ENCODE measurements at places on chromosomes 2 and 18.

- DNase-seq: no peak
These were observed 109.1 kb upstream of the PID1 start for GRCh38 chr2:229380101-229380625.

- DNase-seq: no peak
These were observed 64.9 kb downstream of the DNMT3A start for GRCh38 chr2:25276569-25277465.

- DNase-seq: no peak
These were observed 2091.1 kb upstream of the PIK3C3 start for GRCh38 chr18:39863916-39864315.

GRCh38 chr18:45248240-45248903, 366.9 kb upstream of the SLC14A2 start:
- DNase-seq: no peak

DNA sequence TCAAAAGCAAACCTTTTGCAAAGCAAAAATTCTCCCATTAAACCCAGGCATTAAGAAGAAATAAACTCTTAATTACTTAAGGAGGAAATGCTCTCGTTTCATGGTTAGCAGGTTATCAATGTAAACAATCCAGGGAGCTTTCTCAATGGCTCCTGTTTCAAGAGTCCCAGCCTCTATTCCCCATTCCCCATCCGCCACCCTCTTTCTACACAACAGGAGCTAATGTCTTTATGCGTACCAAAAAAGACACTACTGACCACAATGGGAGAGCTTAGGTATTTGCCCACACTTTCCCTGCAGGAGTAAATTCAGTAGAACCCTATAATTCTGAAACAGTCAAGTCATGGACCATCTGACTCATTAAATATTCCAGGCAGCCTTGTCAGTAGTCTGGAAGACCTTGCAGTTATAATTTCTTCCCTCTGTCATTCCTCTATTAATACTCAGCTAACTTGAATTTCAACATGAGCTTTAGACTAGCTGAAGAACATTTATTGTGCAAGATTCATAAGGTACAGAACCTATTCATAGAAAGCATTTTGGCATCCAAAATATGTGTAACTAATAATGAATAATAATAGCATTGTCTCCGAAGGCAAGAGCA, 48.6 kb downstream of the SLC8A1 start:
- DNase-seq: no peak

DNA sequence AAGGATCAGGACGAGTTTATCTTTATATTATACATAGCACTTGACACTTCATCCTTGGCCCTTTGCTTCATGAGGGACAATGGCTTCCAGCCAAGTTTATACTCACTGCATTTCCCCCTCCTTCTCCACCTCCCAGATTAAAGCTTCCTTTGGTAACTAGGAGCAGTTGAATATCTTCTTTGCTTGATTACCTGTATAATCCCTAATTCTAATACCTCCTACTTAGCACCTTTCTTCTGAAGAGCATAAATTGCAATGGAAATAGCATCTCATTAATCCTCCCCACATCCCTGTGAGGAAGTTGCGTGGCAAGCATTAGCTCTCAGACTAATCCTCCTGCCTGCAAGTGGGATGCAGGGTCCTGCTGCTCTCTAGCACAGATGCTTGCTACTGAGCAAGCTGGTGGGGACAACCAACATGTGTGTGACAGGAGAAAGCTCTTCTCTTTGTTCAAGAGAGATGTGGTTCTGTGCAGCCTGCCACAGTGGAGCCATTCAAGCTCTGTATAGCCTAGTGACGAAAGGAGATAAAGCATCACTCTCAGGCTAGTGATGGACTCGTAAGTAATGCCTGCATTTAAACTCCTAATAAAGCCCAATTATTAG, 19.1 kb downstream of the KLHL14 start:
- DNase-seq: no peak

DNA sequence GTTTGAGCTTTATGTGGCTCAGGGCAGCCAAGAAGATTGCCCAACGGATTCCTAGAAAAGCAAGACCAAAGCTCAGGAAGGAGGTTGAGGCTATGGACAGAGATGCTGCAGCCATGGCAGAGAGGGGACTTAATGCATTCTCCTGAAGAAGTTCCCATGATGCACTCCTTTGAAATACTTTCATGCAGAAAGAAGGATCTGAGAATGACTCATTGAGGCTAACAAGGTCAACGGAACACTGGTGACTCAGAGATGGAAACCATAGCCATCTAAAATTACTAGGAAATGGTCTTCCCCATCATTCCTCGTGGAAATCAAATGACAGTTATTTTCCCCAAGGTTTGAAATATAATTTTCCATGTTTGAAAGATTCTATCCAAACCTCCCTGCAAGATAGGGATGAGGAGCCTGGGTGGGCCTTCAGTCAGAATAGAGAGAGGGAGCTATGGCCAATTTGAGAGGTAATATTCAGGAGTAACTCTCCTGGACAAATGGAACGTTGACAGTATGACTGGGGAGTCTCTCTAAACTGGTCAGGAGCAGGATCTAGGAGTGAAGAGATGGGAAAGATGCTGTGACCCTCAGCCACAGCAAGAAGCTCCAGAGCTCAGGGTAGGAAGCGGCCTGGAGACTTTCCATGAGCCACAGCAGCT, 63.0 kb downstream of the REEP1 start:
- no peak for DNase-seq

DNA sequence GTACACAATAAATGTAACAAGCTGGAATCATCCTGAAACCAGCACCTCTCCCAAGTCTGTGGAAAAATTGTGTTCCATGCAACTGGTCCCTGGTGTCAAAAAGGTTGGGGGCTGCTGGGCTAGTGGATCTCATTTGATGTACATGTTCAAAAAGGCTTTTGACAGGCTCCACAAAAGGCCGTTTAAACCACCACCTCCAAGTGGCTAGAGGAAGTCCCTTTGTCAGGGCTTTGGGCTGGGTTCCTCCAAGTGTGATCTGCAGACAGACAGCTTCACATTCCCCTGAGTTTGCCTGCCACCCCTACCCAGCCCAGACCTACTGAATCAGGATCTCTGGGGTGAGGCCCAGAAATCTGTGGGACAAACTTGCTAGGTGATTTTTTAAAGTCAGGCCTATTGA, 84.7 kb downstream of the TGFA start:
- DNase-seq: no peak

DNA sequence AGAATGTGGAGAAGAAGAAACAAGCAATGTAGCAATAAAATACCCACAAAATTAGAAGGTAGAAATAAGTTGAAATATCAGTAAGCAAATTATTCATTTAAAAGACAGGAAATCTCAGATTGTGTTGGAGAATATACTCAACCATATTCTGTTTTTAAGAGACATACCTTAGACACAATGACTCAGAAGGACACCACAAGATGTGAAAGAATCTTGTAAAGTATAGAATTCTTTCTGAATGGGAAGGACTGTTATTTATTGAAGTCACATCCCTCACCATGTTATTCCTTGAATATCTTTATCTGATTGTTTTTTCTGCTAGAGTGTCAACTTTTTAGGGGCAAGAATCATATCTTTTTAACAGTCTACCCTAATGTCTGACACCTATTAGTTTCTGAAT, 50.4 kb downstream of the CTAGE1 start:
- DNase-seq: no peak

DNA sequence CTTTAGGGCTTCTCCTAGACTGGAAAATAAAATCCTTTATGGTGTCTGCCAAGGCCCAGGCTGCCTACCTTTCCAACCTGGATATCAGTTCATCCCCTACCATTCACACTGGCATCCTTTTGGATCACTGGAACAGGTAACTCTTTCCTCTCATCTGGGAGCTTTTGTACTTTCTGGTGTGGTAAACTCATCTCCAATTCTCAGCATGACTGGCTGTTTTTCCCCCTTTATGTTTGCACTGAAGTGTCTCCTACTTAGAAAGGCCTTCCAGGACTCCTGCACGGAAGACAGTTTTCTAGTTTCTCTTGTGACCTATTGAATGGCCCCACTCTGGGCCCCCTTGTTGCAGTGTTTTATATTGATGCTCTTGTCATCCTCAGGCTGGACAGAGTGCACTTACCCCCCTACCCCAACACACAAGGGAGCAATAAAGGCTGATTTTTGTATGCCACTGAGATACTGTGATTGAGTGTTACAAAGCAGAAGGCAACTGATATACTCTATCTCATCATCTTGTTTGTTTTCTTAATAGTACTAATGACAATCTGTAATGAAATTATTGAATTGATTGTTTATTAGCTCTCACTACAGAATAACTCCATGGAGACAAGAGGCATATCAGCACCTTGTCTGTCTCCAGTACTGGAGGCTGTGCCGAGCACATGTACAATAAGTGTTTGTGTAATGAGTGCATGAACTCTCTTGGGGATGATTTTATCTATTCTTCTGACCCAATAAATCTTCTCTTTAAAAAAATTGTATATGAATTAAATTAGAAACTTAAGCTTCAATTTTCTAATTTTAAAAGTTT, 129.9 kb downstream of the PIEZO2 start:
- DNase-seq: no peak

DNA sequence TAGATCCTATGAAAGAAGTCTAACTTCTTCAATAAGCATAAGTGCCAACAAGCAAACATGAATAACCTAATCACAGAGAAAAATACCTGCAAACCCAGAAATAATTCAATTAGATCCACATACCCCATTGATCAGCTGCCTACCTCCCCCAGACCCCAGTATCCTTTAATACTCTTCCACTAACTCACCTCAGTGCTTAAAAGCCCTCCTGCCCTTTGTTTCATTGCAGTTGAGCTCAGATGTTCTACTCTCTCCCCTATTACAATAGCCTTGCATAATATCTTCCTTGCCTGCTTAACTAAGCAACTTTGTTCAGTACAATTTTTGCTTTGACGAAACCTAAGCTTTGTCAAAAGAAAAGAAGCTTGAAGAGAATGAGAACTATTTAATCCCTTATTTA, 156.0 kb upstream of the ZC3H15 start:
- no peak for DNase-seq

GRCh38 chr18:55912071-55912470, 324.1 kb upstream of the TCF4 start:
- no peak for DNase-seq

- DNase-seq: no peak
These were observed 26.9 kb upstream of the COL6A3 start for GRCh38 chr2:237440819-237441281.

- DNase-seq: no peak
These were observed 108.6 kb upstream of the CWC22 start for GRCh38 chr2:180115675-180116074.

GRCh38 chr2:69538249-69538648, 101.0 kb upstream of the NFU1 start:
- no peak for DNase-seq

GRCh38 chr2:69222953-69223658, 163.9 kb downstream of the GFPT1 start:
- DNase-seq: no peak

DNA sequence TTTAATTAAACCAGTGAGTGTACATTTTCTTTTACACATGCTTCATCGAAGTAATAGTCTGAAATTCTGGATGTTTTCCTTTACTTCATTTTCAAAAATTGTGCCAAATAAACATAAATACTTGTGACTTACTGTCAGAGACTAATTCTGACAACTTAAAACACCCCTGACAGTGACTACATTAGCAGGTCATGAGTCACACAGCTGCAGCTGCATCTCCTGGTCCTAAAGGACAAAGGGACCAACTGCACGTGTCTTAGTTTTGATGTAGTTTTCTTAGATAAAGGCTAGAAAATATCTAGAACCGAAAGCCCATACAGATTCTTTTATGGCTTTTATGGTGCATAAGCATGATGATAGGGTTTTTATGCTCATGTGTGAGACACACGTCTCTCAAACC, 29.6 kb upstream of the DSC3 start:
- no peak for DNase-seq

DNA sequence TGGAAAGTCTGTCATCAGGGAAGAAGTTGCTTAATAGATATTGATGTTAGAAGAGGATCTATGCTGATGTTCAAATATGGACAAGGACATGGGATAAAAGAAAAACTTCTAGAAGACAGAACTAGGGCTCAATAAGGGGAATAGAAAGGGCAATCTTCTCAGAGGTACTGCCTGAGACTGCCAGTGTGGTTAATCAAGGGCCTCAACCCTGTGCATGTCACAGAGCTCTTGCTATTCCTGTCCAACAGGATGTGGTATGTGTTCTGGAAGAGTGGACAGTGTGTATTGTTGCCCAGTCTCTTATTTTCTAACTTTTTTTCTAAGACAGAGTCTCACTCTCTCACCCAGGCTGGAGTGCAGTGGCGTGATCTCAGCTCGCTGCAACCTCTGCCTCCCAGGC, 27.8 kb upstream of the RNF125 start:
- no peak for DNase-seq

DNA sequence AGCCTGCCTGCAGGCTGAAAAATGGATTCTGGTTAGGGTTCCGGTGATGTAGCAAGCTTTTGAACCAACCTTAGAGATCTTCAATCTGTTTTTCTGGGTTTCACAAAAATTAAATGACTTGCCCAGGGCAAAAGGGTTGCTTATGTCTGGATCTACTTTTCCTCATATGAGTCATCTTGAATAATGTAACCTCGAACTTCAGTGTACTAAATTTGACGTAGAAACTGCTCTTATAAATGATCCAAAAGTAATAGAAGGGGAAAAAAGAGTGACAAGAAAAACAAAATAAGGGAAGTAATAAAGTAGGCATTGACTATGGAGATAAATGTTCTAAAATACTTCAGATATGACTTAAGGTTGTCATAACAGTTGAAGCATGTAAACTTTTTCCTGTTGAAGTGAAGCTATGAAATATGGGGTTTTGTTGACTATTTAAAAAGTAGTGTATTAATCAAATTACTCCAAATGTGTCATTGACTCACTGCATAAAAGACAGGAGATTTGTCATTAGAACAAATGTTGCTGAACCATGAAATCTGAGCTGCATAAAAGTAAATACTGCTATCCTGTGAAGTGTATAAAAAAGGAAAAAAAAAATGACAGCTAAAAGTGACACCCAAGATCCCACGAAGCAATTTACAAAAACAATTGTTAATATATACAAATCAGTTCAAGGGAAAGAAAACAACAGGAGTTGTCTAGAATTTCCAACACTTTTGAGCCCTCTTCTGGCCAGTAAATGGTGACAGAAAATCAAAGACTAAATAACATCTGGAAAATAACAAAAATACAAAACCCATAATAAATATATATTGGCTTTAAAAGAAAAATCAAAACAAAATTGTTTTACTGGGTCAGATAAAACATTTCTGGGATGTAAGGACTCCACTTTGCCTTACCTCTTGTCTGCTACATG, 103.6 kb upstream of the SERPINE2 start:
- DNase-seq: no peak

GRCh38 chr18:58093311-58093803, 49.3 kb downstream of the NEDD4L start:
- no peak for DNase-seq

DNA sequence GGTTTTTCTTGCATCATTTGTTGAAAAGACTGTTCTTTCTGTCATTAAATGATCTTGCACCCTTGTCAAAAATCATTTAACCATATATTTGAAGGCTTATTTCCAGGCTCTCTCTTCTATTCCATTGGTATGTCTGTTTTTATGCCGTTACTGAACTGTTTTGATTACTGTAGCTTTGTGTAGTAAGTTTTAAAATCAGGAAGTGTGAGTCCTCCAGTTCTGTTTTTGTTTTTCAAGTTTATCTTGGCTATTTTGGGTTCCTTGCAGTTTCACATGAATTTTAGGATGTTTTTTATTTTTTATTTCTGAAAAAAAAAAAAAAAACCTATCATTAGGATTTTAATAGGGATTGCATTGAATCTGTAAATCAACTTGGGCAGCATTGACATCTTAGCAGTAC, 39.0 kb downstream of the SLC39A10 start:
- no peak for DNase-seq
